ENCODE measurements at places on chromosomes 1 and 21.

DNA sequence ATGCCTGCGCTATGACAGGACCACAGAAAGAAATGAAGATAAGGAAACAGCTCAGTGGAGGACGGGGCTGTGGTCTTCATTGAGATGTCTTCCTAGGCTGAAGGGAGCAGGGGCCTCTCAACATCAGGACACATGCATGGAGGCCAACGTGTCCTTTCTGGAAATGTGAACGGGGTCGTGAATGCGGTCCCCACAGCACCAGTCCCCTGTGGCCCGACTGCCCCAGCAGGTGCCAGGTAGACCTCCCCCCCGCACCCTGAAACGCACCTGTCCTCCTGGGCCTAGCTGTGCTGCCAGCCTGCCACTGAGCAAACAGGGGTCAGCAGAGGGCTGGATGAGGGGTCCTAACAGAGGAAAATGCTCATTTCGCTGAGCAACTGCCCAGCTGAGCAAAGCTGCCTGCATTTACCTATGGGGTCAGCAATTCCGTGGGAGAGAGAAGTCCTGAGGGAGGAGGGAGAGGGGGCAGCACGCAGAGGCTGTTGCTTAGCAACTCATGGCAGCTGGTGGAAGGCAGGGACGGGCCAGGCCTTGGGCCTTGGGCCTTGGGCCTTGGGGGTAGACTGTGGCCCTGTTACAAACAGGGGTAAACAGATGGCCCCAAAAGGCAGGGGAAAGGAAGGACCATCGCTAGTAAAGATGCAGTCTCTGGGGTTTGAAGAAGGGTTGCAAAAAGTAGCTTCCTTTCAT, 77.4 kb downstream of the NPHP4 start:
- DNase-seq = no peak

GRCh38 chr1:115838431-115839028, 2.4 kb downstream of the NHLH2 start:
- no peak for DNase-seq

GRCh38 chr1:31502253-31502652, 74.1 kb upstream of the TINAGL1 start:
- no peak for DNase-seq

DNA sequence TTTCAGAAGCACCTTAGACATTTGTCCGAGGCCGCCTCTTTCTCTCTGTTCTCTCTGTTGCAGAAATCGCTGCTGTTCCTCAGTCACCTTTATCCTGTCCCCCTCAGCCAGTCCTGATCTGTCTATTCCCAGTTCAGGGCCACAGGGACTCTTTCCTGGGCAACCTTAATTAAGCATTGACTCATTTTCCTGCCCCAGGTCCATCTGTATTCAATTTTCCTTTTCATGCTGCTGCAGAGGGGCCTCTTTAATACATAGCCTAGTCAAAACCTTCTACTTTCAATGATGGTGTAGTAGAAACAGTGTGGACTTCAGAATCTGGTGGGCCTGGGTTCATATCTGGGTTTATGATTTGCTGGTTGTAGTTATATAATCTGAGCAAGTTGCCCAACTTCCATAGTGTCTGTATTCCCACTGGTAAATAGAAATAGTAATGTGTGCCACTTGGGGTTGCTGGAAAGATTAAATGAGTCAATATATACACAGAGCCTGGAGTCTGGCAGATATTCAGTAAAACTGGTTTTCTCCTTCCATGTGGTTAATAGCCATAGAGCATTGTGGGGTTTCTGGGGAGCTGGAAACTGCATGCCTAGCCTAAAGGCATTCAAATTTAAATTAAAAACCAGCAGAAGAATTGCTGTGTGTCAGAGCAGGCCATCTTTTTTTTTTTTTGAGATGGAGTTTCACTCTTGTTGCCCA, 4.5 kb downstream of the TRAF5 start:
- DNase-seq = no peak

DNA sequence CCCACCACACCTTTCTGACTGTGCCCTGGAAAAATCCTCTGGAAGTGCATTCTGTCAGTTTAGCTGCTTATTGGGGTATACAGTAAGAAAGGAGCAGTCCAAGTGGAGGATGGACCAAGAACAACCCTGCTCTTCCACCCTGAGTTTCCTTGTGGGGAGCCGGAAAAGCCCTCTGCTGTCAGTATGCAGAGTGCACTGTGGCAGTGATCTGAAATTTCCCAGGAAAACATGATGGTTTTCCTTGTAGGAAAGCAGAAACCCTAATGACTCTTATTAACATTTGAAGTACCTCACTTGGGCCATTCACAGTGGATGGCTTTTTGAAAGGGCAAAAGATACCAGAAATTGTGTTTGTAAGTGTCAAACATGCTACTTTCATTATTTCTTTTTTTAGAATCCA, 20.5 kb downstream of the ELAVL4 start:
- DNase-seq = no peak

DNA sequence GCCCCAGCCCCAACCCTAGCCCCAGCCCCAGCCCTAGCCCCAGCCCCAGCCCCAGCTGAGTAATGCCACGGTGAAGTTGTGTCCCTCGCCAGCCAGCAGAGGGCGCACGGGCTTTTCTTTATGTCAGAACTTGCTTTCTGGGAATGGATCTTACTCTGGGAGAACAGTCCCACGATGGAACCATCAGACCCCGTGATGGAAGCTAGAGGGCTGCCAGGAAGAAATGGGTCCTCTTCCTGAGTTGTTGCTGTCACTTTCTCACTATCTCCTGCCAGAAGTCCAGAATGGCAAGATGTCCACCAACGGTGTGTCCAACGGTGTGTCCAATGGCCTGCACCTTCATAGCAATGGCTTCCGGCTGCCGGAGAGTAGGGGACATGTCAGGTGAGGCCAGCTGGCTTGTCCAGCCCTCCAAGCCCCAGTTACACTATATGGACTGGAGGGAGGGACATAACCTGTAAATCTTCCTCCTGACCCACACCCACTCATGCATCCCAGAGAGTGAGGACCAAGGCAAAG, 25.1 kb upstream of the TMEM222 start:
- peak; percentile 8 for DNase-seq

DNA sequence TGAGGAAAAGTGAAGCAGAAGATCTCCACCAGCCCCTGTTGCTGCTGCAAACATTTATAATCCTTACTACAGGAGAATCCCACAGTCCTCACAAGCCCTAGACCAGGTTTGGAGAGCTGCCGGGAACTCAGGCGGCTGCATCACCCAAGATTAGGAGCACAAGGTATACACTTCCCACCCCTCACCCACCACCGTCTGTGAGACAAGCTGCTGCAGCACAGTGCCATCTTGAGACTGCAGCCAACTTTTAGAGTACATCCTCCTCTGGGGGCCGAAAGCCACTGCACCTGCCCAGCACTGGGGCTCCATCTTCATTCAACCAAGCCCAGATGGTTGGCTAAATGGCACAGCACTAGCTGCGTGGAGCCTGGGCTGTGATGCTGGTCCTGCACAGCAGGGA, 13.8 kb downstream of the OLFML3 start:
- no peak for DNase-seq

- DNase-seq = no peak
Observed at GRCh38 chr1:94919241-94920030, 7.5 kb downstream of the CNN3 start.

GRCh38 chr1:168441745-168442144, 102.1 kb downstream of the XCL2 start:
- DNase-seq = no peak

DNA sequence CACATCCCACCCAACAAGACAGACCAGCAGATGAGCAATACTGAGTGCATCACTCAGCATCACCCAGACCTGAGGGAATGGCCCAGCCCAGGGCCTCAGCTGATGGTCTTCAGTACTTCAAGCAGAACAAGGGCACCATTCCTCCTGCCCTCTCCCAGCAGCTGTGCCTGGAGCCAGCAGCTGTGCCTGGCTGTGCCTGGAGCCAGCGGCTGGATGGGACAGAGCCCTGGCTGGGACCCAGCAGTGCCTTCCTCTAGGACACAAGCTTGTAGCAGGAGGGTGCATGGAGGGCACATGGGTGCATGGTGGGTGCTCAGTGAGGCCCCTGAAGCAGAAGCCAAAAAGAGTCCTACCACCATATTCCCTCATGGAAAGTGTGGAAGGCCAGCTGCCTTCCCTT, 583.8 kb downstream of the NPHP4 start:
- DNase-seq = no peak

DNA sequence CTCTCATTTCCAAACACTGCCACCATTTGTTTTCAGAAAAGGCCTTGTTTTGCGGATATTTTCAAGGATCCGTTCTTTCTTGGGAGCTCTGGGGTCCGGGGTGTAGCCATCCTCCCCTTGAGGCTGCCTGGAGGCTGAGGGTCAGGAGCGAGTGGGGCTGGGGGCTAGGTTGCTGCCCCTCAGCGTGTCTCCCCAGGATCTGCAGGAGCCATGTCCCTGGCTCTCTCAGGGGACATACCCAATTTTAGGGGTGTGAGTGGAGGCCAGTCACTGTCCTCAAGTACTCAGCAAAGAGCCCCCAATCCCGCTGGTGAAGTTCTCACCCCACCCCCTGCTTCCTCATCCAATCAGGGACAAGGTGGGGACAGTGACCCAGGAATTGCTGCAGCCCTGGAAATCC, 15.0 kb upstream of the PRDM16 start:
- no peak for DNase-seq

- no peak for DNase-seq
Observed at GRCh38 chr1:84691122-84691783, 992 bp upstream of the SSX2IP start.

GRCh38 chr1:86951430-86951829, 37.0 kb downstream of the HS2ST1 start:
- DNase-seq = no peak

DNA sequence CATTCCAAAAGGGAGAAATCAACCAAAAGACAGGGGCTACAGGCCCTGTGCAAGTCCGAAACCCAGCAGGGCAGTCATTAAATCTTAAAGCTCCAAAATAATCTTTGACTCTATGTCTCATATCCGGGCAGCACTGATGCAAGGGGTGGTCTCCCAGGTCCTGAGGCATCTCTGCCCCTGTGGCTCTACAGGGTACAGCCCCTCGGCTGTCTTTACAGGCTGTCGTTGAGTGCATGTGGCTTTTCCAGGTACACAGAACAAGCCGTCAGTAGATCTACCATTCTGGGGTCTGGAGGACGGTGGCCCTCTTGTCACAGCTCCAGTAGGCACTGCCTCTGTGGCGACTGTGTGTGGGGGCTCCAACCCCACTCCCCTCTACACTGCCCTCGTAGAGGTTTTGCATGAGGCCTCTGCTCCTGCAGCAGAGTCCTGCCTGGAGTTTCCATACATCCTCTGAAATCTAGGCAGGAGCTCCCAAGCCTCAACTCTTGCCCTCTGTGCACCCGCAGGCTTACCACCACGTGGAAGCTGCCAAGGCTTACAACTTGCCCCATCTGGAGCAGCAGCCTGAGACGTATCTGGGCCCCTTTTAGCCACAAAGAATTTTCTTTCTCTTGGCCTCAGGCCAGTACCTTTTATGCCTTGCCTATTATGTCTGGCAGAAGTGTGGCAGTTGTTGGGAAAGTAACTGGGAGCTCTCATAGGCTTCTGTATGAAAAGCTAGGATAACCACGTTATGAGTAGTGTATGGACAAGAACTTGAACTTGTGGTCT, 52.5 kb downstream of the POU2F1 start:
- no peak for DNase-seq

GRCh38 chr21:25637851-25638659, 1.0 kb upstream of the JAM2 start:
- DNase-seq = no peak

DNA sequence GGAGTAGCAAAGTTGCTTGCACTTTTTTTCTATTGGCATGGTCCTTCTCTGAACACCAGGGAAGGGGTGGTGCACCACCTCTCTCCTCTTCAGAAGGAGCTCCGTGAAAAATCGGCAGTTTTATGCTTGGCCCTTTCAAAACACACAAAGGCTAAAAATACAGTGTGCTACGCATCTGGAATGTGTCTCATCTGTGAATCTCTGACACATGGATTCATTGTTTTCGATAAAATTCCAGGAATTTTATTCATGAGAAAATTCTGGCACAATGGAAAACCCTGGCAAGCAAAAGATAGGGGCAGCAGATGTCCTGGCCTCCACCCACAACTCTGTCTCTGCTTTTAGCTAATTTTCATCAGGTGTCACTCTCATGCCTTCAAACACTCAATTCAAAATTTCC, 42.9 kb downstream of the ERG start:
- no peak for DNase-seq

GRCh38 chr21:28747464-28747863, 245.2 kb downstream of the LTN1 start:
- DNase-seq = no peak
